ENCODE measurements at places on chromosomes 11 and 22. TPM values are rescaled to one million over a fixed set of nuclear protein-coding genes. Genes with fewer than 3 reads are reported as not detected.

GRCh38 chr11:72241291-72241781 lies 2.6 kb downstream of the PHOX2A start:
- peaks cover 42% of the 10 kb centered on the region for H3K27me3 ChIP-seq
- peak overlapping the region; percentile 19 for H3K4me3 ChIP-seq
- no peak for DNase-seq
- no peak overlapping the region for H3K27ac ChIP-seq
- H3K36me3 ChIP-seq = peaks cover 17% of the 10 kb centered on the region
- H3K4me1 ChIP-seq = peaks cover 31% of the 10 kb centered on the region

DNA sequence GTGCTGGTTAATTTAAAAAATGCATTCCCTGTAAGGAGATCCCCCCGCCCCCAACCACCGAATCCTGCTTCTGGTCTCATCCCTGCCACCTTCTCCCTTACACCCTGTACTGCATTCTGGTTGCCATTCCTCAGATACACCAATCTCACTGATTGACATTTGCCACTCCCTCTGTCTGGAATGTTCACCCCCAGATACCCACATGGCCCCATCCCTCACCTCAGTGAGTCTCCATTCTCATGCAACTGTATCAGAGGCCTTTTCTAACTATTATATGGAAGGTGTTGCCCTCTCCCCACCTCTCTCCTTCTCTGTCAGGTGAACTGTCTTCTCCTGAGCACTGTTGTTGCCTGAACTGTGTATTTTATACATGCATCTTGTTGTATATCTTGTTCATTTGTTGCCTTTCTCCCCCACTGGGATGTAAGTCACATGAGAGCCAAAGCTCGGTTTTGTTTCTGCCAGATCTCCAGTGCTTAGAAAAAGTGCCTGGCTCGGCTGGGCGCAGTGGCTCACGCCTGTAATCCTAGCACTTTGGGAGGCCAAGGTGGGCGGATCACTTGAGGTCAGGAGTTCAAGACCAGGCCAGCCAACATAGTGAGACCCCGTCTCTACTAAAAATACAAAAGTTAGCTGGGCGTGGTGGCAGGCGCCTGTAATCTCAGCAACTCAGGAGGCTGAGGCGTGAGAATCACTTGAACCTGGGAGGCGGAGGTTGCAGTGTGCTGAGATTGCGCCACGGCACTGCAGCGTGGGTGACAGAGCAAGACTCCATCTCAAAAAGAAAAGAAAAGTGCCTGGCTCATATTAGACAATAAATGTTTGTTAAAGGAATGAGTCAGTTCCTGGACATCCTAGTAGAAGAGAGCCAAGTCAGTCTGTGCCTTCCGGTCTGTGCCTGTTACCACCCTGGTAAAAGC lies 61.0 kb downstream of the TNRC6B start:
- no peak for DNase-seq
- H3K27me3 ChIP-seq = no peaks in the 10 kb centered on the region
- H3K4me1 ChIP-seq = peaks cover 69% of the 10 kb centered on the region
- H3K27ac ChIP-seq = peak overlapping the region; percentile 96

DNA sequence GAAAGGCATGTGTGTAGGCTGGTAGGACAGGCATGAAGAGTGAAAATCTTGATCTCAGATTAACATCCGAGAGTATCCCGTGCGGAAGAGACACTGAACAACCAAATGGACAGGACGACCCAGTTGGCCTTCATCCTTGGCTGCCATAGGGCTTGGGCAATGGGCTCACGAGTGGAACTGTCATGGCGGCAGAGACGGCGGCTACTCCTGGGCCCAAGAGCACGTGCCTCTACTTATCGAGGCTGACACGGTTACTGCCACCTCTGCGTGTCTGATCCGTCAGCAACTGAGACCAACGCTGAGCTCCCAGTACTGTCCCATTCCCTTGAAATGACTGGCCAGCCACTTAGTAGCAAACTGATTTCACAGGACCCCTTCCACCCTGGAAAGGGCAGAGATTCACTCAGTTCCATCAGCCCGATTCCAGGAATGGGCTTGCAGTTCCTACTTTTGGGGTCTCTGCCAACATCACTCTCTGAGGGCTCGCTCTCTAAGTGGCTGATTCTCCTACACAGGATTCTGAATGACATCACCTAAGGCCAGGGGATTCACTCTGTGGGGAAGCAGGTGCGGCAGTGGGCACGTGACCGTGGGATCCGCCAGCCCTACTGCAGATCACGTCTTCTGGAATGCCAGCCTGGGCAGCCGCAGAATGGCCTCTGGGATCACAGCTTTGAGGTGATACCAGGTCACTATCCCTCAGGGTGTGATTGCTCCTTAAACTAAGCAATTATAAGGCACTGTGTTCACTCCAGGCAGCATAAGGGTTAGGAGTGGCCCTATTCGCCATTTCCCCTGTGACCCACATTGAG lies 97.8 kb downstream of the RPS6KA4 start:
- H3K4me1 ChIP-seq = peaks cover 4% of the 10 kb centered on the region
- H3K27me3 ChIP-seq = peaks cover 21% of the 10 kb centered on the region

PRODH gene
- not detected for total RNA-seq

TPBGL gene
- total RNA-seq = 0.60 TPM

OR2AG2 gene
- total RNA-seq = not detected

KDM4E gene
- total RNA-seq = not detected
